Activated CD4-positive, alpha-beta T cell treated with anti-CD3 and anti-CD28 coated beads, Interleukin-2, amount 10 ng/mL, durations not matched to agents 7 days and 5 days (primary cell): ENCODE measurements at places on chromosomes 6 and 20. TPM values are rescaled to one million over a fixed set of nuclear protein-coding genes. Genes with fewer than 3 reads are reported as not detected.
A peak's percentile ranks its signal among the peaks of the same experiment; 100 is the strongest.

- H3K36me3 ChIP-seq, result no peaks in the 10 kb centered on the region
- H3K4me3 ChIP-seq, result no peak overlapping the region
- no peak for DNase-seq
Measured at GRCh38 chr6:15874326-15874725, 211.5 kb upstream of the DTNBP1 start.

DNA sequence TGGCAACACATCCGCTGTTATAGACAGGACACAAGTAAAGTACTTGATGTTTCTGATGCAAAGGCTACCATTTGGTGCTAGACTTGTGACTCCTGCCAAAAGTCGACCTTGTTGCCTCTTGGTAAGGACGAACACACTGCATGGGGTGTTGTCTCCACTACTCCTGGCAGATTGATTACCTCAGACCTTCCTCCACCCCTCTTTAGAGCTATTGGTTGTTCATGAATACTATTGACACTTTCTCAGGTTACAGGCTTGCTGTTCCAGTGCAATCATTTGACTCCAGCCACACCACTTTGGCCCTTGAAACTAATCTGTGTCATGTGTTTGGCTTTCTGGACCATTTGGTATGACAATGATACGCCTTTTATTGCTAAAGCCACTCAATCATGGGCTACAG is 62.3 kb downstream of the TRMT11 start:
- H3K4me3 ChIP-seq, result no peak overlapping the region
- H3K27ac ChIP-seq, result no peak overlapping the region
- no peaks in the 10 kb centered on the region for H3K4me1 ChIP-seq
- no peak for DNase-seq

DNA sequence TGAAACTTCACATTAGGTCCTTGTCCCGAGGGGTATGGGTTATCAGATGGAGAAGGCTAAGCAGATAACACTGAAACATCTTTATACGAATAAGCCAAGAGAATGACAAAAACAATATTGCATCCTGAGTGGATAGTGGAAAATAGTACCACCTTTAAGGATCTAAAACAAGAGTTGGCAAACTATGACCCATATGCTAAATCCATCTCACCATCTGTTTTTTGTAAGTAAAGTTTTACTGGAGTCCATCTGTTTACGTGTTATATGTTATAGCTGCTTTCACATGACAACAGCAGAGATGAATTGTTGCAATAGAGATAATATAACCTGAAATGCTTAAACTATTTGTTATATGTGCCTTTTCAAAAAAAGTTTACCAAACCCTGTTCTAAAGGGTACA is 76.1 kb upstream of the TRDN start:
- H3K27me3 ChIP-seq, result no peaks in the 10 kb centered on the region
- no peak overlapping the region for H3K4me3 ChIP-seq

GRCh38 chr6:169571123-169571962 is 130.5 kb downstream of the WDR27 start:
- no peak overlapping the region for H3K27ac ChIP-seq
- H3K4me3 ChIP-seq, result no peak overlapping the region
- peaks cover 4% of the 10 kb centered on the region for H3K36me3 ChIP-seq

DNA sequence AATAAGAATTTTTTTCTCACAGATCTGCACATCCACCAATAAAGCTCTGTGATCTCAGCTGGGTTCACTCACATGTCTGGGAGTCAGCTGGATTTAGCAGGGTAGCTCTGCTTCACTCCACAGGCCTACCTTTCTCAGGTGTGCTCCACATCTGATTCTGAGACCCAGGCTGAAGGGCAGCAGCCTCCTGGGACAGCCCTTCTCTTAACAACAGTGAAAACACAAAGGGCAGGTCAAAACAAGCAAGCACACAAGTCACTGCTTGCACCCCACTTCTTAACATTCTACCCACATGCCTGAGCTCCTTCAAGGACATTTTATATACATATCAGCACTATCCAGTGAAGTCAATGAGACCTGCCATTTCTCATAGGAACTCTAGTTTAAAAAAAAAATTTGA is 96.0 kb upstream of the MAP3K4 start:
- H3K4me3 ChIP-seq, result no peak overlapping the region
- peaks cover 4% of the 10 kb centered on the region for H3K27me3 ChIP-seq
- DNase-seq, result no peak
- no peaks in the 10 kb centered on the region for H3K4me1 ChIP-seq
- no peak overlapping the region for H3K27ac ChIP-seq
- no peaks in the 10 kb centered on the region for H3K36me3 ChIP-seq

DNA sequence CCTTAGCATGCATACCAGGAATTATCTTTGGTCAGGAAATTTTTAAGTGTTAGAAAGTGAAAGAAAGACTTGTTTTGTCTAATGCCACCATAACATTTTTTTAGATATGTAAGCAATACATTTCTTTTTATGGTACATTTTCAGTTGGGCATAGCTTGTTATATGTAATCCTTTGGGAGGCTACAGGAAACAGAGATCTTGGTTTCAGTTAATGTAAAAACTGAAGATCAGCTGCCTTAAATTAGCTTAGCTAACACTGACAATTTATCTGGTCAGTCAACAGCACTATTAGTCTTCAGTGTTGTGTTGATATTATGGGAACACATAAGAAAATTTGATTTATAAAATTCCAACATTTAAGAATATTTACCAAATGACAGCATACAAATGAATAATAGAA is 78.6 kb upstream of the SMIM8 start:
- H3K4me1 ChIP-seq, result no peaks in the 10 kb centered on the region
- peaks cover 32% of the 10 kb centered on the region for H3K36me3 ChIP-seq
- no peak overlapping the region for H3K27ac ChIP-seq
- no peak overlapping the region for H3K4me3 ChIP-seq

GRCh38 chr20:45337367-45338120 is 10.7 kb downstream of the SDC4 start:
- no peaks in the 10 kb centered on the region for H3K36me3 ChIP-seq
- peaks cover 3% of the 10 kb centered on the region for H3K4me1 ChIP-seq

- H3K36me3 ChIP-seq, result no peaks in the 10 kb centered on the region
- no peaks in the 10 kb centered on the region for H3K4me1 ChIP-seq
- no peaks in the 10 kb centered on the region for H3K27me3 ChIP-seq
- DNase-seq, result no peak
Measured at GRCh38 chr6:93779086-93779841, 359.9 kb upstream of the EPHA7 start.

TMEM170B gene
- total RNA-seq, result 0.81 TPM

RNF217 gene
- total RNA-seq, result 2.1 TPM

GRCh38 chr6:89610149-89610642 is 28.4 kb downstream of the LYRM2 start:
- no peak overlapping the region for H3K4me3 ChIP-seq
- no peaks in the 10 kb centered on the region for H3K36me3 ChIP-seq
- peak; percentile 81 for DNase-seq
- no peak overlapping the region for H3K27ac ChIP-seq
- no peaks in the 10 kb centered on the region for H3K27me3 ChIP-seq

LAMA5 gene
- 0.67 TPM for total RNA-seq

GRCh38 chr20:41367393-41367695 is 726 bp upstream of the EMILIN3 start:
- no peaks in the 10 kb centered on the region for H3K36me3 ChIP-seq
- H3K27ac ChIP-seq, result no peak overlapping the region
- H3K27me3 ChIP-seq, result peaks cover 38% of the 10 kb centered on the region
- H3K4me3 ChIP-seq, result no peak overlapping the region
- no peak for DNase-seq

- H3K4me1 ChIP-seq, result no peaks in the 10 kb centered on the region
- DNase-seq, result no peak
- no peak overlapping the region for H3K27ac ChIP-seq
- no peak overlapping the region for H3K4me3 ChIP-seq
- H3K27me3 ChIP-seq, result no peaks in the 10 kb centered on the region
Measured at GRCh38 chr6:8268606-8269005, 166.3 kb upstream of the EEF1E1 start.

SIGLEC1 gene
- not detected for total RNA-seq

CGA gene
- total RNA-seq, result not detected
